ENCODE measurements at places on chromosomes 3 and 15.

DNA sequence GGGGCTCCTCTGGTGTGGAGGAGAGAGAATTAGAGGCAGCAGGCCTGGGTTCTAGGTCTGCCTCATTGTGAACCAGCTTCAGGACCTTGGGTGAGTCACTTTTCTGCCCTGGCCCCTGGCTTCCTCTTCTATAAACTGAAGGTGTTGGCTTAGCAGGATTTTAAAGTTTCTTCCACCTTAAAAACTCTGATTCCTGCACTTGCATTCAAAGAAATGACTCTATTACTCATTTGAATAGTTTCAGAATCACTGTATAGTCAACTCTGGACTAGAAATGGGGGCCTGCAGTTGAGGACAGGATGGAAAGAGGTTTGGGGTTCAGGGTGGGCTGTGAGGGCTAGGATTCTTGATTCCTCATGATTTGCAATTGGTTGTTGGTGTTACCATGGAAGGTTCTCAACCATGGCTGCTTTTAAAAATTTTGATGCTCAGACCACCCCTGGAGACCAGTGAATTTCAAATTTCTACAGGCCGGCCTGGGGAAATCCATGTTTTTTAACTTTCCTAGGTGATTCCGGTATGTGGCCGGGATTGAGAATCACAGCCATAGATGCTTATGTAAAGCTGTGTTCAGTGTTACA, 19.9 kb downstream of the SMAD3 start:
- no peak for DNase-seq

GRCh38 chr3:171936191-171936841, 93.2 kb downstream of the TMEM212 start:
- DNase-seq: no peak

GRCh38 chr15:74402873-74403587, 30.7 kb downstream of the SEMA7A start:
- DNase-seq: no peak

- no peak for DNase-seq
Measured at GRCh38 chr15:100205549-100206295, 136.1 kb downstream of the ADAMTS17 start.

DNA sequence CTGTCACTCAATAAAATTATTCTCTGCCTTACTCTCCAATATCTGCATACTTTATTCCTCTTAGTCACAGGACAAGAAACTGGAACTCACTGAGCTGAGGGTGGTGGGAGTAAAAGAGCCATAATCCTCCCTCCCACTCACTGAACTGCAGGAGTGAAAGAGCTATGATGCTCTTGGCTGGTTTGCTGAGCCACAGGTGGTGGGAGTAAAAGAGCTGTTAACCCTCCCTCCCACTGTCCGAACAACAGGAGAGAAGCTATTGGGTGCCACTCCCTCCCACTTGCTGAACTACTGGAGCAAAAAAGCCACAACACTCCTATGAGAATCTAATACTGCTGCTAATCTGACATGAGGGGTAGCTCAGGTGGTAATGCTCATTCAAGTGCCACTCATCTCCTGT, 391.0 kb downstream of the NSUN3 start:
- DNase-seq: no peak

DNA sequence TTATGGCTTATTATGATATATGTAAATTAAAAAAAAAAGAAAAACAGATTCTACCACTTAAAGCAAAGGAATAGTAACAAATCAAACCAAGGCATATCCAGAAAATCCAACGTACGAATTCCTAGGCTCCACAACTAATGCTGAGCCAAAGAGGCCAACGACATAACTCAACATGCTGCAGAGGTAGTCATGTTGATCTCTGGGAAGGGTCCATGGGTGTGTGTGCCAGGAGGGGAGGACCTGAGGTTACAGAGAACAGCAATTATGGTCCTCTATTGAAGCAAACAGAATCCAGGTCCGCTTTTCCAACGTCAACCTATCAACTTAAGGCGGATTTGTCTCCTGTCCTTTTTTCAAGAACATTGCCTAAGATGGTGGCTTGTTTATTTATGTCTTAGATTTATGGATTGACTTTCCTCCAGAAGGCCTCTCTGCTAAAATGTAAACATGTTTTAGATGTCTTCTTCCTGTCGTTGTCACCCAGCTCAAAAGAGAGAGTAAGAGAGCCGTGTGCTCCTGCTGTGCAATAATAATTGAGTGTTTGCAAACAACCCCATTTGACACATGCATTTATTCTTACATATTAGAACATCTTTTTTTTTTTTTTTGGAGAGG, 20.4 kb downstream of the NANOGP8 start:
- DNase-seq: no peak

DNA sequence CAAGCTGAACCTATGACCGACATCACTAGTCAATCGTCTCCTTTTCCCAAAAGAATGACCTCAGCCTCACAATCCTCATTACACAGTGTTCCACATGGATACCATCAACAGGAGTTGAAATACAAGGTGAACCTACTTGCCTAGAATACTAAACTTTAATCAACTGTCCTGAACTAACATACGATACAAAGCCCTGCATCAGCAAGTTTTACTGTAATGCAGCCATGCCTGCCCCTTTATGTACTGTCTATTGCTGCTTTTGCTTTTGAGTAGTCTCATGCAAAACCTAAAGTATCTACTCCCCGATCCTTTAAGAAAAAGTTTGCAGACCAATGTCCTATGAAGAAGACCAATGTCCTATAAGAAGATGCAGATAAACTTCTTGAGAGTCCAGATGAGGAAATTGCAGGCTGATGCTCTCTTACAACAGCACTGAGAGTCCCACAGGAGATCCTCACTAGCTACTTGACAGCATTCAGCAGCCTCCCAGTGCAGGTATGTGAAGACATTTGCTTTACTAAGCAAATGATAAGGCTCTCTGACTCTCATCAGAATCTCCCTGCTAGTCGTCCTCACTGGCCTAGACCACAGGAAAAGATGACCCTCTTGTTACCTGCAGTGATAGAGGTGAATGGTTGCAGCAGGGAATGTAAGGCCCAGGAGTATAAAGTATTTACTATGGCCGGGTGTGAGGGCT, 23.6 kb downstream of the SUCLG2 start:
- no peak for DNase-seq

DNA sequence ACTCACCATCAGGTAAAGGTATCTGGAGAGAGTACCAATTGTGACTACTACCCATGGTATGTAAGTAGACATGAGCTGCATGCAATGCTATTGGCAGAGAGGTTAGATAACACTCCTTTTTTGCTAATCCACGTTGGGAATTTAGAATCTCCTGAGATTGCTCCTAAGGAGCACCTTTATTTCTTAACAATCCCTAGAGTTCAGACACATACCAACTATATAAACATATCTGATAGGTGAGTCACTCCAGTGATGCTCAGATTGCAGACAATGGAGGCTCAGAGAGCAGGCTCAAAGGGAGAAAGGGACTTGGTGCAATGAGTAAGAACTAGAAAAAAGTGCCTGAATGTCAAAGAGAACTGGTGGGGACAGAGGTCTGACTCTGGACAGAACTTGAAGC, 47.0 kb upstream of the LRRFIP2 start:
- DNase-seq: no peak

DNA sequence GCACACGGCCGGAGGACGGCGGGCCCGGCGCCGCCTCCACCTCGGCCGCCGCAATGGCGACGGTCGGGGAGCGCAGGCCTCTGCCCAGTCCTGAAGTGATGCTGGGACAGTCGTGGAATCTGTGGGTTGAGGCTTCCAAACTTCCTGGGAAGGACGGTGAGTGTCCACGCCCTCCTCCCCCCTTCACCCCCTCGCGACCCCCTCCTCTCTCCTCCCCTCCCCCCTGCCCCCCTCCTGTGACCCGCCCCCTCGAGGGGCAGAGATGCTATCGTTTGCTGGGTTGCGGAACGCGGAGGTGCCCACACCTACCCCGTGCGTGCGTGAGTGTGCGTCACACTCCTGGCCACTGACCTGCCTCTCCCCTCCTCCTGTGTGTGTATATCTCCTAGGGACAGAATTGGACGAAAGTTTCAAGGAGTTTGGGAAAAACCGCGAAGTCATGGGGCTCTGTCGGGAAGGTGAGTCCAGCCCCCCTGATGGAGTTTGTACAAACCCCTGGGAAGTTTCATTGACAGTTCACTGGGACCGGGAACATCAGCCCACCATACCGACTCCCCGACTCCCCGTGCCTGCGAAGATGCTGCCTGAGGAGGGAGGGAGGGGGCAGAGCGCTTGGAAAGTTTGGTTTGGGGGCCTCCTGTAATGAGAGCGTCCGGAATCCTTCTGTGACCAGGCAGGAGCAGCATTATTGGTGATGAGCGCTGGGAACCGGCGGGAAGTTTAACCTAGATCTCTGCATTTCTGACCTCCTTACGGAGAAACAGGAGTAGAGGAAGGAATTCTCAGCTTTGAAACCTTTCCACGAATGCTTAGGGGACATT, 795 bp upstream of the SCAANT1 start:
- DNase-seq: no peak

DNA sequence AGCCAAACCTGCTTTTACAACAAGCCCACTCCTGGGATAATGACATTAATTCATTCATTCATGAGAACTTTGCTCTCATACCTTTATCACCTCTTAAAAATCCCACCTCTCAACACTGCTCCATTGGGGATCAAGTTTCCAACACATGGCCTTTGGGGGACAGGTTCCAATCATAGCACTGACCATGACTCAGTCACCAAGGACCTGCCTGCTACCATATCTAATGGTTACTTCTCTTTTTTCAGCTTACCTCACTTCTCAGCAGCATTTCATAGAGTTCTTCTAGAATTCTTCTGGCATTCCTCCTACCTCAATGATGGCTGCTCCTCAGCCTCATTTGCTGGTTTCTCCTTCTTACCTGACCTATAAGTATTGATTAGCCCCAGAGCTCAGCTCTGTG, 36.9 kb upstream of the RYK start:
- no peak for DNase-seq

GRCh38 chr3:159069091-159069490, 267.2 kb downstream of the MFSD1 start:
- DNase-seq: no peak

DNA sequence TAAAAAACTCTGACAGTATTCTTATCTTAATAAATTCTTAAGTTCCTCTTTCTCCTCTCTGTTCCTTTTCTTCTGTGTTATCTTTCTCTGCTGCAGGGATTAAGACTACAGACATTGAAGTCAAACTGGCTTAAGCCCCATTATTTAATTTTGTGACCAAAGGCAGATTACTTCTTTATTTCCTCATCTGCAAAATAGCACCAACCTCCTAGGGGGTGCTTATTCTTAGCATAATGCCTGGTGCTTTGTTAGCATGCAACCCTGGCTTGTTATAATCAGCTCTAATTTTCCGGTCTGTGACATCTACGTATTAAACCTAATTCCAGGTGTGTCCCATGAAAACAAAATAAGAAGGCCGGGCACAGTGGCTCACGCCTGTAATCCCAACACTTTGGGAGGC, 23.8 kb downstream of the SEMA6D start:
- no peak for DNase-seq

- no peak for DNase-seq
Measured at GRCh38 chr3:46469680-46470357, 5.1 kb upstream of the LTF start.

- DNase-seq: no peak
Measured at GRCh38 chr15:35142578-35142977, 57.5 kb upstream of the NANOGP8 start.

DNA sequence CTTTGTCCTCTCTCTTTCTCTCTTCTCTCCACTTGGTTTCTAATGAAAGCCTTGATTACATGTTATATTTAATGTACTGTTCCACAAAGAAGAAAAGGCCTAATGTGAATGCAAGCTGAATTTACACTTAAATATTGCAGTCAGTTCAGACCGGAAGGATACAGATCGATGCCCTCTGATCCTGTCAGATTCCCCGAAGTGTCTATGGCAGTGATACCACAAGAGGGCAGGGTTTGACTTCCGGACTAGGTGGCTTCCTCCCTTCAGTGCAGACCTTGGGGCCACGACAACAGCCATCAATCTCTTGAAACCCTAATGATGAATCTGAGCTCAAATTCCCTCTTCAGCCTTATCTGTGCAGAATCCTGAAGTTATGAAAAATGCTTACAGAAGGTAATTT, 29.5 kb downstream of the AGTR1 start:
- DNase-seq: no peak

DNA sequence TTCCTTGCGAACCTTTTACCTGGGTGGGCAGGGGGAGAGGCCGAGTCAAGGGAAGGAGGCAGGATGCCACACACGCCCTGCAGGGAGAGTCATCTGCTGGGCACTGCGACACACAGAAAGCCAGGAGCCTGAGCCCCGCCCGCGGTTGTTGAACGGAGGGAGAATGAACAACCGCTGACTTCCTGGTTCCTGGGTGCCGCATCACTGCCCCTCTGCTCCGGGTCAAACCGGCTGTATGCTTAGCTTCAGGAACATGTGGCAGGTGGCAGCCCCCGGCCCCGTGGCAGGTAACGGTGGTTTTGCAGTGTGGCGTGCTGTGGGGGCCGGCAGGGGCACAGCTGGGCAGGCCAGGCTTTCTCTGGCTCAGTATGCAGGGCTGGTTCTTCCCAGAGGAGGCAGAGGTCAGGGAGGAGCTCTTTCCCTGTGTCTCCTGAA, 33.4 kb downstream of the APBA2 start:
- DNase-seq: no peak

GRCh38 chr3:43893727-43894126, 203.0 kb downstream of the ABHD5 start:
- DNase-seq: no peak

GRCh38 chr15:90095521-90095959, 6.7 kb downstream of the IDH2 start:
- DNase-seq: no peak

DNA sequence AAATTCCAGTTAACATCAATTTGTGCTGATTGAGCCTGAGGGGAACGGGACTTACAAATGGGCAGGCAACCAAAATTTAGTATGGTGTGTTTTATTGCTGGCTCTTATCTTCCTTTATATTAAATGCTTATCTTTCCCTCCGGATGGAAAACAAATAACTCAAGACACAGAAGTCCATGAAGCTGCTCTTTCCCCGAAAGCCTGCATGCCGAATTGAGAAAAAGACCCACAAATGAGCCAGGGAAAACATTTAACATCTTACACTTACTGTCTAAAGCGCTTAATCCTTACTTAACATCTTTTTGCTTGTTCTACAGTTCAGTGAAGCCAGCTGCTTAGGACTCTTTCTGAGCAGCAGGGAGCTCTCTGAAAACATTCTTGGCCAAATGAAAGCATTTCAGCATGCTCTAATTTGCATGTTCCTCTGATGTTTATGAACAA, 49.5 kb downstream of the HEG1 start:
- no peak for DNase-seq

DNA sequence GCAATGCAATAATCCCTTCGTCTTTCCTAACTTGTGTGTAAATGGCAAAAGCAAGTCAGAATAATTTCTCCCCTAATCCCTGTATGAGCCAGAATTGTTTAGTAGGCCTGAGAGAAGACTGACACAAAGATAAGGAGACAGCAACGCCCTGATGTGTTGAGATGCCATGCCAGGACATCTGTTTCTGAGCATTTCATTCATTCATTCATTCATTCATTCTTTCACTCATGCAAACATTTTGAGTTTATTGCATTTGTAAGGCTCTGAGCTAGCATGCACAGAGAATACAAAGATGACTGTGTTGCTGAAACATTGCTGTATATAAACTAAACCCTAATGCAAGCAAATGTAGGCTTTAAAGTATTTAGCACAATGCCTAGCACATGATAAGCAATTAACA, 127.4 kb downstream of the TMCC1 start:
- no peak for DNase-seq

GRCh38 chr15:32119694-32120330, 89.5 kb downstream of the CHRNA7 start:
- no peak for DNase-seq

GRCh38 chr3:159187706-159188105, 385.9 kb downstream of the MFSD1 start:
- no peak for DNase-seq

- no peak for DNase-seq
Measured at GRCh38 chr15:38843051-38843501, 278.5 kb upstream of the RASGRP1 start.

All from cortex of kidney (tissue), 1 donor.